ENCODE measurements at places on chromosomes 2 and 18.
A peak's percentile ranks its signal among the peaks of the same experiment; 100 is the strongest.

GRCh38 chr18:73110307-73110706 lies 242.5 kb upstream of the NETO1 start:
- DNase-seq: no peak

GRCh38 chr2:20612925-20613916 lies 37.7 kb downstream of the HS1BP3 start:
- DNase-seq: no peak

GRCh38 chr2:157032017-157032416 lies 225.5 kb upstream of the GALNT5 start:
- peak; percentile 51 for DNase-seq

GRCh38 chr2:207801259-207801658 lies 31.6 kb upstream of the FZD5 start:
- no peak for DNase-seq

DNA sequence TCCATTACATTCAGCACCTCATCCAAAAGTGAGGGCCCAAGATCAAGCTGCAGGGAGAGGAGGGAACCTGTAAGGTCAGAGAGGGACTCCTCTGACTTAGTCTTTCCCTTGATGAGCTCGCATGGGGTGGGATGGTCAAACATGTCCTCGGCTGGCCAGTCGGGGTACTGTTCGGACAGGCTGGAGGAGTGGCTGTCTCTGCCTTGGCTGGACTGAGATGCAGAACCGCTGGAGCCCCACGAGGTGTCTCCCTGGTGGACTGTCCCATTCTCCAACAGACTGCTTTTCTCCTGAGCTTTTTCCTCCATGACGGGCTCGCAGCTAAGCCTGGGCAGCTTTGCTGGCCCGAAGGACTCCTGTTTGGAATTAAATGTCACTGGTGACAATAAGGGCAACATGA lies 25.6 kb downstream of the CDC42EP3 start:
- DNase-seq: no peak

GRCh38 chr2:38947241-38948239 lies 57.9 kb downstream of the ARHGEF33 start:
- peak; percentile 31 for DNase-seq

DNA sequence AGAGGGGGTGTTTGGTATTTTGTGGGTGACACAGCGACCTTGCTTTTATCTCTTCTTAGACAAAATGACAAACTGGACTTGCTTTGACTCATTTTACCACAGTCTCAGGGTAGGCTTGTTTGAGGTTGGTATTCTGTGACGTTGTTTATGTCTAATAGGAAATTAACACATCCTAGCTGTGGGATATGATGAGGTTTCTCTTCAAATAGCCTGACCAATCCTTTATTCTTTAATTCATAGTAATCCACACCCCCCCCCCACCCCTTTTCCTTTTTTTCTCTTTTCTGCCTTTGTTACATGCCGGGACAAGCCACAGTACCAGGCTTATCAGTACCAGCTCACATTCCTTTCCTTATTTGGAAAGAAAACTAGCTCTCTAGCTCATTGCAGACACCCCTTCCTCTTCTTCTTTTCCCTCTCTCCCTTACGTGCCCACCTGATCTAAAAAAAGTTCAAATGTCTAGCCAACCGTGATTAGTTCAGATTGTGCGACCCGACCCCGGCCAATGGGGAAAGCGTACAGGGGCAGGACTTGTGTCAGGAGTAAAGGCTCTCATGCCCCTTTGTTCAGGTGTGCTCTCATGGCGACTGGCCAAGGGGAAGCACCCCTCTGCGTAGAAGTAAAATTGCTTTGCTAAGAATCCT lies 52.2 kb upstream of the PTPRM start:
- DNase-seq: no peak

DNA sequence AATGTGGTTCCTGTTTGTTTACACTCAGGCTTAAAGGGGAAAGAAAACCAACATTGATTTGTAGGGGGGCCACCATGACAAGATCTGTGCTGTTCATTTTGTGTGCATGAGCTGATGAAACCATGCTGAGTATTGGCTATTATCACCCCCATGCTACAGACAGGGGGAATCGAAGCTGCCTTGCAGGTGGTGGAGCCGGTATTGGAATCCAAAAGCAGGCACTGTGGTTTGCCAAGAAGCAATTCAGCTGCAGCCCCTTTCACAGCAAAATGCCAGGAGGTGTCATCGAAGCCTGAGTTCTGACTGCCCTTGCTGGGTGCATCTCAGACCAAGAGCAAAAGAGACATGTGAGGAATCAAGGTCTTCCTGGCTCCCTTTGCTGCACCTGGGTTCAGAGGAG lies 221.9 kb downstream of the UXS1 start:
- no peak for DNase-seq
